ENCODE measurements at places on chromosomes 7 and 10.

DNA sequence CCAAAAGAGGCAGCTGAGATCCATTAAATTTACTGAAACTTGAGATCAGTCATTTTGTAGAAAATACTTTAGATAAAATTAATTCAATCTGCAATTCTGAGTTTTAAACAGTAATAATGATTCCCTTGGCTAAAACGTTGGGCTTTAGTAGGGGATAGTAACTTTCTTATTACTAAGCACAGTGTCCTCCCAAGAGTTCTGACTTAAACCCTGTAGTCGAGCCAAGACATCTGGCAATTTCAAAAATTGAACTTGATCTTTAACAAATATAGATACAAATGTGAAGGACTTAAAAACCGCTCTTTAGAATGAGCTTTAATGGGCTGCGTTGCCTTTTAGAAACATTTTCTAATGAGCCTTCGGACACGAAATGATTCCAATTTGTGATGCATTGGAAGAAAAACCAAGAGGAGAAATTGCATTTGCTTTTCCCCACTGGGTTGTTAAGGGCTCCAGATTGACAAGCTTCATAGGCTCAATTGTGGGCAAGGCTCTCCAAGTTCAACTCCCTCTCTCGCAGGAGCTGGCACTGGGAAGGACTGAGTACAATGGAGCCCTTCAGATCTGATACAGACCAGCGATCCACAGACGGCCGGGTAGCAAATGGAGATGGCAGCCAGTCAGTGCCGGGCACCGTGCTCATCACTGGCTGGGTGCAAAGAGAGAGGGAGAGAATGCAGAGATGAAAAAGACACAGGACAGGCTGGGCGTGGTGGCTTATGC is 921.3 kb upstream of the AUTS2 start:
- DNase-seq = no peak

DNA sequence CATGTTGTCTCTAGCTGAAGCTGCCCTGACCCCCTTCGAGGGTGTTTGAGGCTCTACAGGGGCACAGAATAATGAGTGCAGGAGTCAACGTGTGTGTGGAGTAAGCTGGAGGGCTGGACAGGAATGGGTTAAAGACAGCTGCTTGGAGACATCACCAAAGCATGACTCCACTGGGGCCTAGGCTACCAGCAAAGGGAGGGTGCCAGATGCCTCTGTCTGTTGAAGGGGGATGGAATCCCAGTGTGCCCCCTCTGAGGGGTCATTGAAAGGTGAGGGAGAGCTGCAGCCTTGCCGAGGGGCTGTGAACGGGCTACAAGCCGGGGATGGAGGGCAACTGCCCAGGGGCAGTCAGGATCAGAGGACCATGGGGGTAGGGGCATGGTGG is 51.7 kb upstream of the PODXL start:
- DNase-seq = no peak

- DNase-seq = no peak
These were observed 8.4 kb downstream of the PLCE1 start for GRCh38 chr10:94002156-94002555.

- DNase-seq = no peak
These were observed 37.0 kb downstream of the ADAP1 start for GRCh38 chr7:917255-918117.

DNA sequence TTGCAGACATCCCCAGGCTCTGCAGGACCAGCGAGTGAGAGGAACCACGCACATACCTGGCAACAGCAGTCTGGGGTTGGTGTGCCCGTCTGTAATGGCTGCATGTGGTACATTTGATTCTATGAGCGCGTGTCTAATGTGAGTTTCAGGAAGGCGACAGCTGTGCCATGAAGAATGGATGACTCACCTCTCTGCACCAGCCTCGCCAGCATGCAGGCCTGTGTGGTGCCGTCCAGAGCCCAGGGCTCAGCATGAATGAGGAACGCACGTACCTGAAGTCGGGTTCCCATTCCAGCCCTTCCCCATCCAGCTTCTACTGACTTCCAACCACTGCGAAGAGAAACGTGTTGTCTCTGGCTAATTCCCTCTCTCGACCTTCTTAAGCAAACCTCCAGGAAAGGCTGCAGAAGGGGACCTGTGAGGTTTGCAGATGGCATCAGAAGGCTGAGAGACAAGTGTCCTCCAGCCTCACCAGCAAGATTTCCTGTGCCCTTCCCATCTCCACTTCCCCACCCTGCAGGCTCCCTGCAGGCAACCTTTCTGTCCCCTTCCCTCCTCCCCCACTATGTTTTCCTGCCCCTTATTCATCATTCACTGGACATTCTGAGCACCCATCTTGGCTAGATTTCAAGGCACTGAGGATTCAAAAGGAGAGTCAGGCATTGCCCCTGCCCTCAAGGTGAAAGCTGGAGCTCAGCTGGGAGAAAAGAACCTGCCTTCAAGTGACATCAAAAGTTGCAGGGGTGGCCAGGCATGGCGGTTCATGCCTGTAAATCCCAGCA is 54.3 kb downstream of the ASB13 start:
- no peak for DNase-seq

DNA sequence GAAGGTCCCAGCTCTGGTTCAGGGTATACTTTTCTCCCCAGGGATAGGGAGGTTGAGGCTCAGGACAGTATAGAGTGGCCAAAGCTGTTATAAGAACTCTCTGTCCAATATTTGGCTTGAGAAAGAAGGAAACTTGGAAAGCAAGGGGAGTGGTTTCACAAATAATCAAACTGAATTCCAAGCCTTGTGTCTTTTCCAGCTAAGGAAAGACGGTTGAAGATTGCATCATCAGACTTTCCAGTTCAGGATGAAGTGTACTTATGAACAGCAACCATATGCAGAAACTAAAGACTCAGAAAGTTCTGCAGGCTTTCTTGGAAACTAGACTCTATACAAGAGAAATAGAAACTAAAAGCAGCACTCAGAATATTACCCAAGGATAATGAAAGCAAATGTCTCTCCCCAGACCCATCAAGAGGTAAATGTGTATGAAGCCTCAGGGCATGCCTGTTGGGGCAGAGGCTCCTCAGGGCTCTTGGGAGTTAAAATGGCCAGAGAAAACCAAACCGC is 46.4 kb downstream of the RAMP3 start:
- DNase-seq = no peak
